ENCODE measurements at places on chromosomes 2 and 18.

DNA sequence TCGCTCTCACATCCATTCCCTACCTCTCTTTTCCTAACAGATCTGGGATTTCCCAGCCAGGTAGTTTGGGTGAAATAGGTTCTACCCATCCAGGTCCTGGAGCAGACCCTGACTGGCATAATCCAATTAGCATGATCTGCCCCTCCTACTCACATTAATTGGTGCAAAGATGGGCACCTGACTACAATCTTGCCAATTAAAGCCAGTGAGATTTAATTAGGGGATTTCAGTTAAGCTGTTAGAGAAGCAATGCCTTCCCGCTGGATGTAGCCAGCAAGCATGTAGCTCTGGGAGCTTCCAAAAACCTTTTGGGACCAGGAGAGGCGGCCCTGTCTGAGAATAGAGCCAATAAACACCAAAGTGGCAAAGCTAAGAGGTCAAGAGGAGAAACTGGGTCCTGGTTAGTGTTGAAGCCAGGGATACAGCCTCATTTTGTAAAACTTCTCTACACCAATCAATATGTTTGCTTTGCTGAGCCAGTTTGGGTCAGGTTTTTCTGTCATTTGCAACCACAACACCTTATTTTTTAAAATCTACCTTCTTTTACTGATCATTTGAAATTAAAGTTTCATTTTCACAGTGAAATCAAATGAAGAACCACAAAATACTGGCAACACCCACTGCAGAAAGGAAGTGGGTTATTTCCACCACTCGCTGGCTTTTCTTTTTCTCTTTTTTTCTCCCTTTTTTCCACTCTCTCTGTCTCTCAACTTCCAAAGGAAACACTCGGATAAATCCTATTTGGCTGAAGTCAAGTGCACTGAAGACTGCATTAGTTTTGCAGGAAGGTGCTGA, 3.2 kb upstream of the TTC39C start:
- DNase-seq, result no peak

- DNase-seq, result no peak
These were observed 10.5 kb downstream of the EVX2 start for GRCh38 chr2:176072951-176073904.

DNA sequence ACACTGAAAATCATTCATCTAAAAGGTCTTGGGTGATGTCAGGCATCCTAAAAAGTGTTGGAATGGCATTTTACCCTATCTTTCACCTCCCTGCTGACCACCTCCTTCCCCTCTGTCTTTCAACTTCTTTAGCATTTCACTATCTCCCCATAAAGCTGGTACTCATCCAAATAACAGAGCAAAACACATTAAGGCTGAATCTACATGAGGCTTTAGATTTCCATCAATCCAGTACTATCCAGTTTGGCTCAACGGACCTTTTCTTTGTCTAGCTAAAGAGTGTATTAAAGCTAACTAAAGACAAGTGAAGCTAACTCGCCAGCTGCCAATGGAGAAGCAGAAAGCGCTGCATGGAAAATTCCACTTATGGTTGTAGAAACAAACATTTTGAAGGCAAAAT, 122.5 kb upstream of the NCKAP5 start:
- DNase-seq, result no peak

- DNase-seq, result no peak
These were observed 73.9 kb upstream of the TTC27 start for GRCh38 chr2:32553829-32554432.

- DNase-seq, result no peak
These were observed 47.5 kb downstream of the ASB18 start for GRCh38 chr2:236216711-236217110.

DNA sequence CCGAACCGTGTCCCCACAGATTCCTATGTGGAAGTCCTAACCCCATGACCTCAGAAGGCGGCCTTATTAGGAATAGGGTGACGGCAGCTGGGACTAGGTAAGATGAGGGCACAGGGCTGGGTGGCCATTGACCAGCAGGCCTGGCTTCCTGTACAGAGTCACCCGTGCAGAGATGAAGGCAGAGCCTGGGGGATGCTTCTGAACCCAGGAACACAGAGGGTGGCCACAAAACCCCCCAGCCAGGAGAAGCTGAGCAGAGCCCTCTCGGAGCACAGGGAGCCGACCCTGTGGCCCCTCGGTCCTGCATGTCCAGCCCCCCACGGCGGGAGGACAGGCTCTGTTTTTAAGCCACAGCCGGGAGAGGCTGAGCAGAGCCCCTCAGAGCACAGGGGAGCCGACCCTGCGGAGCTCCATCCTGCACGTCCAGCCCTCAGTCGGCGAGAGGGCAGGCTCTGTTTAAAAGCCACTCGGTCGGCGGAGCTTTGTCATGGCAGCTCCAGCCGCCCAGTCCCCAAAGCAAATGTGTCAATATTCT, 2.7 kb downstream of the PDCD1 start:
- DNase-seq, result no peak

DNA sequence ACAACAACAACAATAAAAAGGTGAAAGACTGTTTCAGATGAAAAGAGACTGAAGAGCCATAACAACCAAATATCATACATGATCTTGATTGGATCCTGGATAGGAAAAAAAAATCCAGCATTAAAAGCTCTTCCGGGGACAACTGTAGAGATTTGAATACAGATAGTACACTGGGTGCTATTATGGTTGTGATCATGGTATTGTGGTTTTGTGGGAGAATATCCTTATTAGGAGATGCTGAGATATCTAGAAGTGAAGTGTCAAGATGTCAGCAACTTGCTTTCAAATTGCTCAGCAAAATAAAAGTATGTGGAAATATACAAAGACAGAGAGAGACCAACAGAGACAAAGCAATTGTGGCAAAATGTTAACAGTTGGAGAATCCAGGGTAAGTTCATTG, 15.5 kb upstream of the SPATA3 start:
- no peak for DNase-seq

DNA sequence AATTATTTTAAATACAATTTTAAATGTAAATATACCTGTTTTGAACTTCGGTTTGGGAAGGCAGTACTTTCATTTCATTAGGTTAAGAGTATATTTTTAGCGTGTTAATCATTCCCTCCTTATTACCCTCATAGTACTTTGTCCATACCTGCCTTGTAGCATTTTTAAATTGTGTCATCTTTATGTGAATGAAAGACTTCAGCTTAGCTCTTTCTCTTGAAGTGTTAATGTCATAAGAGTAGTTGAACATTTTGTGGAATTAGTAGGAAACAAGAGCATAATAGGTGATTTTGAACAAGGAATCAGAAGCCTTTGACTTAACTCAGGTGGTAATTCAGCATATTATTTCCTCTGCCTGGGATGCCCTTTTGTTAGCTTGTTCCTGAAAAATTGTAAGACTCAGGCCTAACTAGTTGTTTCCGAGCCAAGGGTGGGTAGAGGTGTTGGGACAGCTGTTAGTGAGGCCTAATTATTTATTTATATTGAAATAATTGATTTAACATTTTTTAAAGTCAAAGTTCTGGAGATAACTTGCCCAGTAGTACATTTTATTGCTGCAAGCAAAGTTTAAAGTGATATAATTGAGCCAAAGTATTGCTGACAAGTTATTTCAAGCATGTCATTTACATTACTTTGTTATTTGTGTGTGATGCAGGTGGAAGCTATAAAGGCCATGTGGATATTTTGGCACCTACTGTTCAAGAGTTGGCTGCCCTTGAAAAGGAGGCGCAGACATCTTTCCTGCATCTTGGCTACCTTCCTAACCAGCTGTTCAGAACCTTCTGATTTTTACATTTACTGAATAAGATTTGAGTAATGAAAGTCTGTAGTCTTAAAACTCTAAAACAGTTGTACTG, 38.7 kb downstream of the DDX1 start:
- DNase-seq, result no peak

GRCh38 chr2:49255409-49255971, 101.2 kb upstream of the FSHR start:
- DNase-seq, result no peak

- no peak for DNase-seq
These were observed 26.1 kb upstream of the STAT4 start for GRCh38 chr2:191176801-191177438.

GRCh38 chr18:67508146-67508545, 8.4 kb downstream of the DSEL start:
- DNase-seq, result no peak

DNA sequence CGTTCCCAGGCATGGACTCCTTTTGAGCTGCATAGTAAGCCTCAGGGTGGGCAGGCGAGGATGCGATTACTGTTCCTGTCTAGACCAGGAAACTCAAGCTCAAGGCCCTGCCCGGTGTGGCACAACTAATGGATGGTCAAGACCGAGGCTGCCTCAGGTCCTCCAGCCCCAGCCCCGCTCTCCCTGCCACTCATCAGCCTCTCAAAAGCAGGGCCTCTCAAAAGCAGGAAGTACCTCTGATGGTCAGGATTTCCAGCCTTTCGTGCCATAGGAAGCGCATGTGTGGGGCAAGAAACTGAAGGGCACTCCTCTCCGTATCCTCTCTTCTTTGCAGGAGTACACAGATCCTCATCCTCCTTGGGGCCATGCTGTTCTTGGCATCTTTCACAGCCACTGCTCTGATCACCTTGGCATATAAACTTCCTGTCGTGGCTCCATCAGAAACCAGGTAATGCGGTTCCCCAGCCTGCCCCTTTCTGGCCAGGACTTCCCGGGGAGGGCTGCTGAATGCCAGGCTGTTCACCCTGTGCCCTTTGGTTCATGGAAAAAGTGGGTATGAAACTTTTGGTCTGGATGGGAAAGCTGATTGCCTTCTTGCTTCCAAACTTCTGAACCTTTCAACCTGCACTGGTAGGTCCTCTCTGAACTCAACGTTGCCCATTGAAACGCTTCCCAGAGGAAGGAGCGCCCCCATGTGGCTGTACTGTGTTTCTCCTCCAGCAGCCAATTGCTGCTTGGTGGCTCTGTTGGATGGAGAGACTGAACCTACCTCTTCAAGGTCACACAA, 82.8 kb upstream of the SEC11C start:
- DNase-seq, result peak; percentile 7

DNA sequence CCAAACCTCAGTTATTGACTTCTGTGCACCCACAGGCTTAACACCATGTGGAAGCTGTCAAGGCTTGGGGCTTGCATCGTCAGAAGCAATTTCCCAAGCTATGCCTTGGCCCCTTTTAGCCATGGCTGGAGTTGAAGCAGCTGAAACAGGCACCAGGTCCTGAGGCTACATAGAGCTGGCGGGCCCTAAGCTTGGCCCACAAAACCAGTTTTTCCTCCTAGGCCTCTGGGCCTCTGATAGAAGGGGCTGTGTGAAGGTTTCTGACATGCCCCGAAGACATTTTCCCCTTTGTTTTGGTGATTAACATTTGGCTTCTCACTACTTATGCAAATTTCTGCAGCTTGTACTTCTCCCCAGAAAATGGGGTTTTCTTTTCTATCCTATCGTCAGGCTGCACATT, 9.1 kb upstream of the TMX3 start:
- no peak for DNase-seq

DNA sequence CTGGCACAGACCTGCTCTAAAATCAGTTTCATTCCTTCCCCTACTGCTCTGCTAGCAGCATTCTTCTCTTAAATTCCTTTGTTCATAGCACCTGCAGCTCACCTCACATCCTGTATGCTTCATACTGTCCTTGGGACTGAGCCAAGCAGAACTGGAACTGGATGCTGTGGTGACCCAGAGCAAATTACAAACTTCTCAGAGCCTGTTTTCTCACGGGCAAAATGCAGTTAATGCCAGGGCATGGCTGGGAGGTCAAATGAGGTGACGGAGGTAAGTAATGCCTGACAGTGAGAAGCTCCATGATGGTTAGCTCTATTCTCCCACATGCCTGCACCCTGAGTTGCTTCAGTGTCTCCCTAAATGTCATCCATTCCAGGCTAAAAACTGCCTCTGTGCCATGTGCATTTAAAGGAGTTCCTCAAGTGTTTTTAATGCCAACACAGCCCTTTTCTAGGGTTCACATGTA, 29.7 kb downstream of the C2orf42 start:
- no peak for DNase-seq

GRCh38 chr2:30296496-30296895, 65.2 kb downstream of the LBH start:
- no peak for DNase-seq

DNA sequence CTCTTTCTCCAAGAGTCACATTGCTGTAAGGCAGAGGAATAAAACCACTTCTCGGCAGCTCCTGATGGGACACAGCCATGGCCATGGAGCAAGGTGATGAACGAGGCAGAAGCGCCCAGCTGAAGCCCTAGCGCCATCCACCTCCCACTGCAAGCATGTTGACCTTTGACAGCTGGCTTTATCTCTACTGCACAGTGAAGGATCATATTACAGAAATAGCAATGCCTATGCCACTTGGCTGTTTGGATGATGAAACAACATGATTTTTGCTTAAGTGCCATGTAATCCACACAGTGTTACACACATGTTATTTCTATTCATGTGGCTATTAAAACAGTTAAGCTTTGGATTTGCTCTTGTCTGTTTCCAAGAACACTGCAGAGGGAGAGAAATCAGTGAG, 167.7 kb downstream of the VAPA start:
- no peak for DNase-seq

DNA sequence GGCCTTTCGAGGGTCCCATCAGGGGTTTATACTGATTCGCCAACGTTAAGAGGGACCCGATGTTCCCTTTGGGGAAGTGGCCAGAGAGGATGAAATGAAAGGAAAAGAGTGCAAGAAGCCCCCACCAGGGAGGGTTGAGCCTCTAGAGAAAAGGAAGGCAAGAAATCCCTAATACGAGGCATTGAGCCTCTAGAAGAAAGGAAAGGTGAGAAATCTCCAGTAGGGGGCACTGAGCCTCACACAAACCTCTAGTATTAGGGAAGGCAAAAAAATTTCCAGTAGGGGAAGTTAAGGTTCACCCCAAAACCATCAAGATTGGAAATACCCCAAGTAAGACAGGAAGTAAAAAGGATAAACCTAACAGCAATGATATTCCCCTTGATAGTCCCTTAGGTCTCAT, 9.8 kb upstream of the SAP130 start:
- no peak for DNase-seq

DNA sequence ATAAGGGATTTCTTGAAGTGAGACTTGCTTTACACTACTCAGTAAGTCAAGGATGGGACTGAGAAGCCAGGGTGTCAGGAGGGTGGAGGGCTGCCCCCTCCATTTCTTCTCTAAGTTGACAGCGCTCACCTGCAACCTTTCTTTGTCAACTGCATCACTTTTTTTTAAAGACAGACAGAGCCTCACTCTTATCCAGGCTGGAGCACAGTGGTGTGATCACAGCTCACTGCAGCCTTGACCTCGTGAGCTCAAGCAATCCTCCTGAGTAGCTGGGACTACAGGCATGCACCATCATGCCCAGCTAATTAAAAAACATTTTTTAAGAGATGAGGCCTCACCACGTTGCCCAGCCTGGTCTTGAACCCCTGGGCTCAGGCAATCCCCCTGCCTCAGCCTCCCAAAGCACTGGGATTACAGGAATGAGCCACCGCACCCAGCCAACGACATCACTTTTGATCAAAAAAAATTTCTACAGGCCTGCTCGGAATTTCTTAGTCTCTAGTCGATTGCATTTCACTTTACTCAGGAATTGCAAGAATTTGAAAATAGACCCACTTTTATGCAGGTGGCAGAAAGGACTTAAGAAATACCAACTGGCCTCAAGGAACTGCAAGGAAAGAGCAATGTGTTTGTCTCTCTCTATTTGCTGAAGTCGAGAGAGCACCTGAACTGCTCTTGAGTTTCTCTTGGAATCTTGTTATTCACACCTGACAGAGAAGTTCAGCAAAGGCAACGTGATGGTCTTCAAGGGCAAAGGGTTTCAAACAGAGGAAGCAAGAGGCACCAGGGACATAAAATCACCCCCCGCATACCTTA, 101.4 kb downstream of the MYOM1 start:
- no peak for DNase-seq

GRCh38 chr2:240126731-240127130, 9.4 kb downstream of the COPS9 start:
- DNase-seq, result no peak
